ENCODE measurements at places on chromosomes 4 and X. TPM values are rescaled to one million over a fixed set of nuclear protein-coding genes. Genes with fewer than 3 reads are reported as not detected.

NEIL3 gene
- polyA plus RNA-seq = 3.0 TPM

- DNase-seq = no peak
These were observed 210.5 kb downstream of the SH3BGRL start for GRCh38 chrX:81412428-81412827.

- peak; percentile 49 for DNase-seq
These were observed 256.4 kb upstream of the GRID2 start for GRCh38 chr4:92047209-92047875.

- DNase-seq = no peak
These were observed 15.6 kb downstream of the XAGE3 start for GRCh38 chrX:52852110-52852860.

- no peak for DNase-seq
These were observed 205.3 kb downstream of the ARAP2 start for GRCh38 chr4:36039026-36039425.

Measured in muscle of back (tissue), 13 donors.